ENCODE measurements at places on chromosomes 11 and 22.

- no peak for DNase-seq
Measured at GRCh38 chr11:128469220-128469619, 118.1 kb downstream of the ETS1 start.

DNA sequence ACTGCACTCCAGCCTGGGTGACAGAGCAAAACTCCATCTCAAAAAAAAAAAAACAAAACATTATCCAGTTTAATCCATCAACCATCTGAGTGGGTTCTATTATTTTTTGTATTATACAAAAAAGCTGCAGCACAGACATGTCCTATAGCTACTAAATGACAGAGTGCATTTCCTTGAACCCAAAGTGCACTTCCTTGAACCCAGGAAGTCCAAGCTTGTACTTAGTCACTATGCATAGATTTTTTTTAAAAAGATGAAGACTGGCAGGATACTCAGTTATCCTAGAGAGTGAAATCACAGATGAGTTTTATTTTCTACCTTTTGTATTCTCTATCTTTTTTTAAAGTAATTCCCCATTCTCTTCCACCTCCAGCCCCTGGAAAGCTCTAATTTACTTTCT is 8.0 kb upstream of the RRAS2 start:
- DNase-seq = no peak

- DNase-seq = no peak
Measured at GRCh38 chr22:47634347-47634746, 871.9 kb downstream of the TBC1D22A start.

- DNase-seq = no peak
Measured at GRCh38 chr11:4027746-4028145, 66.9 kb upstream of the RRM1 start.

DNA sequence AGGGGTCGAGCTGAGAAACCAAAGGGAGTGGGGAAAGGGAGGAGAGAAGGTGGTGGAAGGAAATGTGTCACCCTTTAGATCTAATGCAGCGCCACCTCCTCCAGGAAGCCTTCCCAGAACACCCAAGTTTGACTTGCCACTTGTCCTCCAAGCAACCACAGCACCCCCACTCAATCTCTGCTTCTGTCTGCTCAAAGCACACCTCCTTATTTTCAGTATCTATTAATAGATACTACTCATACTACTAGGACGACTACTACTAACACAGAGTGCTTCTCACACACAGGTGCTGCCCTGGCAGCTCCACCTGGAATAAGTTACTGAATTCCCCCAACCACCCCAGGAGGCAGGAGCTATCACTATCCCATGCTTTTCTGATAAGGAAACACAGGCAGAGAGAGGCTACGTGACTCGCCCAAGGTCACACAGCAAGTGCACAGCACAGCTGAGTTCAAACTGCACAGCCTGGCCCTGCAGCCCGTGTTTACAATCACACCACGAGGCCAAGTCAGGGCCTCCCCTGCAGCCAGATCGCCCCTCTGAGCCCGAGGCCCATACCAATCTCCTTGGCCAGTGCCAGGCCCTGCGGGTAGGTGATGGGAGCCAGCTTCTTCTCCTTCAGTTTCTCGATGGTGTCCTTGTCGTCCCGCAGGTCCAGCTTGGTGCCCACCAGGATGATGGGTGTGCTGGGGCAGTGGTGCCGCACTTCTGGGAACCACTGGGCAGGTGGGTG is 13.2 kb downstream of the RAC2 start:
- no peak for DNase-seq

DNA sequence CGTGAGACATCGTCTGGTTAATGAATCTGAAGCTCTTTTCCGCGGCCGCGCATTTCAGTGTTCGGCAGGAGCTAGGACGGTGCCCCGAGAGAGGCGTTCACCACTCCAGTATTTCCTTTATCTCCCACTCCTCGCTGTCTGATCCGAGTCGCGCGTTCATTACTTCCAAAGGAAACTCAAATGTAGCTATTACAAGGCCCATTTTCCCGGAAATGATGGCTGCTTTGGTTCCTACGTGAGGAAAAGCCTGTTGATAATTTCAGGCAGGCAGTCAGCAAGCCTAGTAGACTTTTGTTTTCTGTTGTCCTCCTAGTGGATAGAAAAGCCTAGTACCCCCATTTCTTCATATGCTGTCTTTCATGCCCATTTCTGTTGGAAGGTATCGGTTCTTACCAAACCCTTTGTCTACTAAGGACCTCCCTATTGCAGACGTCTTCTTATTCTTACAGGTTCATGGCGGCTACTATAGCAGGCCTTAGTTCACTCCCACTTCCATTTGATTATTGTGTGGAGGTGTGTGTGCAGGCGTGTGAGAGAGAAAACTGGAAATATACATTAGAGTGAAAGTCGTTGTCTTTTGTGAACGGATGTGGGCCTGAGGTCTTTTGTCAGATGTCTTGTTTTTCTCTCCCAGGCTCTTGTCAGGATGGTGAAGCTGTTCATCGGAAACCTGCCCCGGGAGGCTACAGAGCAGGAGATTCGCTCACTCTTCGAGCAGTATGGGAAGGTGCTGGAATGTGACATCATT is 737 bp downstream of the RBM4 start:
- DNase-seq = no peak

DNA sequence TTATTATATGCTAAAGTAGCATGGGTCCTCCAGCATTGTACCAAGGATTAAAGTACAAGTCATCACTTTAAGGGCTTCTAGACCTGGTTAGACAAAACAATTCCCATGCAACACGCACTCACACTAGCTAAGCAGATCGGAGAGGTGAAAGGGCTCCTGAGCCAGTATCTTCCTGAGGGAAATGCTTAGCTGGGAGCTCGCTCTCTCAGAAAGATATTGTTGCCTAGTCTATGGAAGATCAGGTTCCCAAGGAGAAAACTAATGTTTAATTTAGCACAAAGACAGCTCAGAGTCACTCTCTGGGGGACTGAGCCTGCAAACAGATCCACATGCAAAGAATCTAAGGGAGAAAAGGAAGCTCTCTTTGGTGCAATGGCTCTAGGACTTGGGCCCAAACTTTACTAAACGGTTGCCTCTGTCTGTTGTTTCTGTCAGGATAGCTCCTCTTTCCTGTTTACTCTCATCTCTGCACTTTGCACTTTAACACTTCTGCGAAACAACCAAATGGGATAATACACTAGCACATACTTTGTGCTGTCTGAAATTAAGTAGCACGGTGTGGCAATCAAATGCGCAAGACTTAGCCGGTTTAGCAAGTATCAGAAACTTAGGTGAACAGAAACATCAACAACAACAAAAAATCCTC is 10.7 kb downstream of the MAML2 start:
- no peak for DNase-seq

- DNase-seq = peak; percentile 29
Measured at GRCh38 chr22:24440270-24440717, 12.9 kb downstream of the ADORA2A start.

DNA sequence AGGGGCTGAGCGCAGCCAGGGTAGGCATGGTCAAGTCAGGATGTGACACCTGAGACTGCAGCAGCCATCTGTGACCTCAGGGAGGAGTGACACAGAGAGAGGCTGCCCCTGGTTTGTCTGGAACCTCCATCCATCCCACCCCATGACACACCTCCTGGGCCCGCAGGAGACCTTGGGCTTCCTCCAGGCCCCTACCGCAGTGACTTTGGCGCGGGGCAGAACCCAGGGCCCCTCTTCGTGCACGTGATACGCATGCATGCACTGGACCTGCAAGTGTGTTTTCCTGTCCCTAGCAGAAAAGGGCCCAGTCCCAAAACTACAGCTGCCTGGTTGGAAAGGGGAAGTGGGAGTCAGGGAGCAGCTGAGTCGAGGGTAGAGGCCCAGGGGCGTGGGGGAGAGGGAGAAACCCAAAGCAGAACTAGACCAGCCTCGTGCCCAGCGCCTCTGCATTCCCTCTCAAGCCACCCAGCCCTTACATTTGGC is 7.9 kb upstream of the CYTH4 start:
- DNase-seq = peak; percentile 56

DNA sequence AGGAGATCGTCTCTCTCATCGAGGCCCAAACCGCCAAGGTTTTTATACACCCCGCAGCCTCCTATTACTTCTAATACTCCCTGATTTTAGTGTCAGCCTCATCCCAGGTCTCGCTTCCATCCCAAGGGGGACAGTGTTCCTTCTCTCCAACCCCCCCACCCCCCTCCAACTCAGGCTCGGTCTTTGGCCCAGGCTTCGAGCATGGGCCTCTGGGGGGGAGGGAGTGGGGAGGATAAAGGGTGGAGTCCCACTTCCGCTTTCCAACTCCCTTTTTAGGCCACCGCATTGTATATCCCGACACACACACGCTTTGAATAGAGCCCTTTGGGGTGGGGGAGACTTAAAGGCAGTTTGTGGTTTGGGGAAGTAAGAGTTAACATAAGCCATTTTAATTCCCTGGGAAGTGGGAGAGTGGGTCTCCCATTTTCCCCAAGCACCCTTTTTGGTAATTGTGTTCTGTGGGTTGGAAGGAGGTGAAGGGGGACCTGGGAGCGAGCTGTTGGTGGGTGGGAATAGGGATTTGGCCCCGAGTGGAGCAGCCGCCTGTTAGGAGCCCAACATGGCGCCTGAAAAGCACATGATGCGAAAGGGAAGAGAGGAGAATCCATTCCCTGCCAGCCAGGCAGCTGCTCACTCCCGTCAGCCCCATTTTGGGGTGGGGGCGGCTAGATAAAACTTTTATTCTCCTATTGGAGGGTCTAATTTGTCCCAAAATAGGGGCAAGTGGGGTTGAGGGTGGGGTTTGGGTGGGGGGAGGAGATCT is 844 bp downstream of the PCF11 start:
- DNase-seq = peak; percentile 41

GRCh38 chr22:37281646-37282384 is 493 bp upstream of the CYTH4 start:
- no peak for DNase-seq

- no peak for DNase-seq
Measured at GRCh38 chr22:23402275-23403151, 177.6 kb downstream of the IGLL1 start.
